Kidney glomerular epithelial cell (primary cell): ENCODE measurements at places on chromosomes 11 and 22.

DNA sequence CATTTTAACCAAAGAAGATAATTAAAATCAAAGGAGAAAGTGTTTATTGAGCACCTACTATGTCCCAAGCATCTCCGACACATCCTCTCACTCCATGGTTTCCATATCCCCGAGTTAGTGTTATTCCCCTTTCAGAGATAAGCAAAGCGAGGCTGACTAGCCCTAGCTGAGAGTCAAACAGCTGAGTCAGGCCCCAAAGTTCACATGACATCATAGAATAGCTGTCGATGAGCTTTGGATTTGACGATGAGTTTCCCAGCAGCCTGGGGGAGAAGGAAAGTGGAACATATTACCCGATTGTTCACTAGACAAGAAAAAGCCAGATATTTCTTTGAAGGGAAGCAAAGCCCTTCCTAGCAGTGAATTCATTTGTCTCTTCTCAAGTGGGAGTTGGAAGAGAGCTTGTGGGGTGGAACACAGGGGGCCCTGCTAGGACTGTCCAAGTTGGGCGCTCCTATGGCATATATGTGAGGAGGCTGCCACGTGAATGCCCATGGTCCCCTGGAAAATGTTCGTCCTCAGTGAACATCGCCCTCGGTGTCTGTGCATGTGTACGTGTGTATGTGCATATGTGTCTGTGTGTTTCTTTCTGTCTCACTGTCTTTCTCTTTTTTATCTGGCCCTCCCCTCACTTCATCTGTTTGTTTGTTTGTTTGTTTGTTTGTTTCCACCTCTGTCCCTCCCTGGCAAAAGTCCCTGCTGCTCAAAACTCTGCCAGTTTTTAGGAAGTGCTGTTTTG, 493 bp upstream of the CYTH4 start:
- no peak for DNase-seq

GRCh38 chr11:45751430-45751829, 53.5 kb upstream of the SLC35C1 start:
- no peak for DNase-seq

DNA sequence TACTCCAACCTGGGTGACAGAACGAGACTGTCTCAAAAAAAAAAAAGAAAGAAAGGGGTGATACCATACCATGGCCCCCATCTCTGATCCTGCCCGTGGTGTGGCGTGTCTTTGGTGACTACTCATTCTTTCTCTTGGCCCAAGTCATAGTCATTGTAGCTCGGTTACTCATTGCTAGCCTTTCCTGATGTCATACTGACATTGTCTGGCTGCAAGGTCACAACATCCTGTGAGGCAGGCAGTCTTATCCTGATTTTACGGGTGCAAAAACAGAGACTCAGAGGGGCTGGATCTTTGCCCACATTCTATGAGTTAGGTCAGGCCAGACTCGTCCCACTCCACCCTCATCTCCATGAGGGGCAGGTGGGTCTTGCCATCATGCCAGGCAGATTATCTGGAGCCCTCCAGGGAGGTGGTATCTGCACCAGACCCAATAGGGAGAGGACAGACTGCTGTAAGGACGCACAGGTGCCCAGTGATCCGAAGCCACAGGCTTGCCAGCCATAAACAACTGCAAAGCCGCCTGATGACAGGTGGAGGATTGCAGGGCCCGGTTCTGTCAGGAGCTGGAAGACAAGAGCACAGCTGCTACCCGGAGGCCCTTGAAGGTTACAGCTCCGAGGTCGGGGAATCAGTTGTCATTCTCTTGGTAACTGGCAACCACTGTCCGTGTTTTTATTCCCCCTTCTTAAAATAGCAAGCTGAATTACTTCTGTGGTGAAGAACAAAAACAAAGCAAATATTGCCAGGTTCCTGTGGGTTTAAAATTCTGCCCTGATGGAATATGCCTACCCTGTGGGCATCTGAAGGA, 13.8 kb downstream of the TOM1 start:
- peak; percentile 91 for DNase-seq

DNA sequence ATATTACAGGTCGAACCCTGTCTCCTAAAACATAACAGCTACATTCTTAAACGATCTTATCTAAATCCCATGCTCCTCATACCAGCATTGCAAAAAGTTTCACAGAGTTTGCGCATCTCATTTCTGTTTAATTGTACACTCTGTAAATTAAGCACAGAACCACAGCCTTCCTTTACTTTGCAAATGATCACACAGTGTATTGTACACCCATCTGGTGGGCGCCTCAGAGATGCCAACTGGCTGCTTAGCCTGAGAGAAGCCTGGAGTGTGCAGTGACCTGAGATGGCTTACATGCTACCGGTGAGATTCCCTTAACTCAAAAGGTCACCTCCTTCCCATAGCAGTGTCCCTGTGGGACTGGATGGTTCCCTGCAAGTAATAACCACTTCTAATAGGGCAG, 1077.3 kb downstream of the OPCML start:
- DNase-seq, result no peak

DNA sequence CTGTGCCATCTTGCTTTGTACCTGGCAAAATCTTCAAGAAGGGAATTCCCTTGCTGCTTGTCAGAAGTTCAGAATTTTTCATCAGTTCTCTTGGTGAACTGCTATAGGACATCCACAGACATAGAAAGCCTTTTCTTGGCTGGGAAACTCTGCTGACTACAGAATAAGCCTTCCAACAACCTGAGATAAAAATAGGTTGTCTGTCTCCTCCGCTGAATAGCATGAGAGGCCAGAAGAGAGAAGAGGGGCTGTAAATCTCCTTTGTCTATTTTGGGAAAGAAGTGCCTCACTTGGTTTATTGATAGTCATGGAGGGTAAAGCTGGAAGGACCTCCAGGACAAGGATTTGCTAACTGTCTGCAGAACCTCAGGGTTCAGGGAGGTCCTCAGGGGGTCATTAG, 48.2 kb downstream of the C11orf91 start:
- no peak for DNase-seq

- DNase-seq, result no peak
Observed at GRCh38 chr11:85875505-85875904, 20.3 kb downstream of the CCDC83 start.

- DNase-seq, result peak; percentile 81
Observed at GRCh38 chr11:64868904-64869570, 9.4 kb downstream of the EHD1 start.

DNA sequence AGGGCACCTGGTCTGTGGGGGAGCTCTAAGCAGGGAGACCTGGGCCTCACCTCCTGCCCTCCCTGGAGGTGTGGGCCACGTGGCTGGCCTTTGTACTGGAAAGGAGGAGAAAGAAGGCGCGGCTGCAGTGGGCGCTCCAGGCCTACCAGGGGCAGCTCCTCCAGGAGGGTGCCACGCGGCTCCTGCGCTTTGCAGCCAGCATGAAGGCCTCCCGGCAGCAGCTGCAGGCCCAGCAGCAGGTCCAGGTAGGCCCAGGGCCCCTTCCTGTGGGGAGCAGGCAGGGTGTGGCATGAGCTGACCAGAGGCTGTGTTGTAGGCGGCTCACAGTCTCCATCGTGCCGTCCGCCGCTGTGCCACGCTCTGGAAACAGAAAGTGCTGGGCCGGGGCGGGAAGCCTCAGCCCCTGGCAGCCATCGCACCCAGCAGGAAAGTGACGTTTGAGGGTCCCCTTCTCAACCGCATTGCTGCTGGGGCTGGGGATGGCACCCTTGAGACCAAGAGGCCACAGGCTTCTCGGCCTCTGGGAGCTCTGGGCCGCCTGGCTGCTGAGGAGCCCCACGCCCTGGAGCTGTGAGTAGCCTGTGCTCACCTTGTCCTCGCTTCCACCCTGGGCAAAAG, 48.6 kb downstream of the PISD start:
- no peak for DNase-seq

DNA sequence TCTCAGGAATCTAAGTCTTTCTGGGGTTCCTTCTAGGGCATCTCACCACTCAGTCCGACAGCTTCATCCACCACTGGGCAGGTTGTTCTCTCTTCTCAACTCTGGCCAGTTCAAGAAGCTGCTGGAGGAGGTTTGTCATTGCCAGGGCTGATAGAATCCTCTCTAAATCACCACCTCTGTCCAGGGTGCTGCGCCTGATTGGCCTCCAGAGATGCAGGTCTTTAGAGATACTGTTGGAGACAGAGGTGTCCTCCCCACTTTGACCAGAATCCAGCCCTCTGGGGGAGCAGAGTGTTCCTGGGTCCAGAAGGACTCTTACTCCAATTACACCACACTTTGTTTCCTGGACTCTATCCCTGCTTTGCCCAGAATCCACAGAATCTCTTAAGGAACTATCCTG, 90.2 kb downstream of the NELL1 start:
- no peak for DNase-seq

GRCh38 chr22:48665311-48665995, 1162.2 kb downstream of the BRD1 start:
- no peak for DNase-seq

DNA sequence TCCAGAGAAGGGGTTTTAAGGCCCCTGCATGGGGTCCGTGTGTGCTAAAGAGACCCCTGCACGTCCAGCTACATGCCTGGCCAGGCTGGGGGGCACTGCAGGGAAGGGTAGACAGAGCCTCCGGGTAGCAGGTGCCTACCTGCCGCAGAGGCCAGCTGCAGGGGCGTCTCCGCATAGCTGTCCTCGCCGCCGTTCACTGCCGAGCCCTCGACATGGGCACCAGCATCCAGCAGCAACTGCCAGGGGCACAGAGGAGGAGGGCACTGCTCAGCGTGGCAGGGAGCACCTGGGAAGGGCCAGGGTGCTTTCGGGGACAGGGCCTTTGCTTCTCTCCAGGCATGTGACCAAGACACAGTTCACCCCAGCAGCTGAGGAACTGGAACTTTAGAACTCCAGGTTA, 59.7 kb downstream of the NAT10 start:
- DNase-seq, result no peak

GRCh38 chr22:44192816-44193534, 12.2 kb downstream of the PARVG start:
- DNase-seq, result no peak

GRCh38 chr11:77695417-77695816, 57.8 kb upstream of the CLNS1A start:
- no peak for DNase-seq

- no peak for DNase-seq
Observed at GRCh38 chr11:111939836-111940604, 2.9 kb downstream of the DIXDC1 start.

DNA sequence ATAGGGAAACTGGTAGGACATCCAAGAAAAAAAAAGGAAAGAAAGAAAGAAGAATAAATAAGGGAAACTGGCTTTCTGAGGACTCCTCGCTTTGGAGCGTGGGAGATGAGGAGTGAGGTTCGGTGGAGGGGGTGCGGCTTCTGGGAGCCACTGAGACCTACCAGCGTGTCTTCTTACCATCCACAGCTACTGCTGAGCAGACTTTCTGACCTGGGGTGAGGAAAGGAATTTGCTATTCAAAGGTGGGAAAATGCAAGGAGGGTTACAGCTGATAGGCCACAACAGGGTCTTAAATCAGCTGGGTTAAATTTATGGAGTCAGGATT, 488 bp upstream of the SELENOM start:
- no peak for DNase-seq

DNA sequence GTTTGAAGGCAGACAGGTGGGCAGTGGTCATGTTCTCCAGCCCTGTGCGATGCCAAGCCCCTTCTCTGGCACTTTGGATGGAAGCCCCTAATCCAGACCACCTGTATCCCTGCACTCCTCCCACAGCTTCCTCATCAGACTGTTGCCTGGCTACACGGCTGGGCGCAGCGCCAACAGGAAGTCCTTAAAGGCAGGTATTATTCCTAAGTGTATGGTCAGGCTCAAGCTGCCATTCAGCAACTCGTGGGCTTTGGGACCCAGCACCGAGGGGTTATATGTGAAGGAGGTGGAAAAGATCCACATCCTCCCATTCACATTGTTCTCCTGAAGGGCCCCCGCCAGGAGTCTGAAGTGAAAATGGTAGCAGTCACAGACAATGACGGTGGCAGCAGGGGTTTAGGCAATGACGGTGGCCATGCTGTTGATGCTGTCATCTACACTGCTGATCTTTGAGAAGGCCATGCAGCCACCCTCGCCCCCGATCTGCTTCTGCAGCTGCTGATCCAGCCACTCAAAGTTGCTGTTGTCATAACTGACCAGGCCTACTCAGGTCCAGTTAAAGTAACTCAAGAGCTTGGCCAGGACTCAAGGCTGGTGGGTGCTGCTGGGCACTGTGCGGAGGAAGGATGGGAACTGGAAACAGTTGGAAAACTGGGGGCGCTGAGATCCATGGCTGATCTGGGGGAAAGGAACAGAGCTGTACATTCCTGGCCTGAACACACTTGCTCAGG, 27.7 kb downstream of the OR6Q1 start:
- DNase-seq, result no peak

DNA sequence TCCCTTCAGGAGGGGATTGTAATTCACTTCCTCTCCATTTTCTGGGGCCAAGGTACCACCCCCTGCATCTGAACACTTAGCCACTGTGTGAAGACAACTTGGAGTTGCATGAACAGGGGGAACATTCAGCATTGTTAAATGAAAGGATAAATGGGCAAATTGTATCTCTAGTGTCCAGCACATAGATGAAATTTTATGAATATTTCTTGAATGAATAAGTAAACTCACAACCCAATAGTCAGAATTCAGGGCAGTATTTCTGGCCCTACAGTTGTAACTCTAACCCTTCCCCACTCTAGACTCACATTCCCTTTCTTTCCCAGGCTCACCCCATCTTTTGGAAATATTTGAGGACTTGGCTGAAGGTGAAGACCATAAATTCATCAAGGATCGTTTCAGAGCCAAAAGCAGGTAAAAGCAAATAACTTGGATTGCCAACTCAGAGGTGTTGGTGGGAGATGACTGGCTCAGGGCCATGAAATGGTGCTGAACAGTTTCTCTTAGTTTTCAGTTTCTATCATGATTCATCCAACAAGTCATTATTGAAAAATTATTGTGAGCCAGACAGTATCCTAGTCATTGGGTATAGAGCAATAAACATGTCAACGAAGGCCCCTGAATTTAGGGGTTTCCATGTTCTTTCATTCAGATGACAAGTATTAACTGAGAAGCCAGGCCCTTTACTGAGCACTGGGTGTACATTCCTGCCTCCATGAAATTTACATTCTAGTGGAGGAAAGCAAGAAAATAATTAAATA, 33.3 kb upstream of the ZC3H12C start:
- DNase-seq, result no peak

DNA sequence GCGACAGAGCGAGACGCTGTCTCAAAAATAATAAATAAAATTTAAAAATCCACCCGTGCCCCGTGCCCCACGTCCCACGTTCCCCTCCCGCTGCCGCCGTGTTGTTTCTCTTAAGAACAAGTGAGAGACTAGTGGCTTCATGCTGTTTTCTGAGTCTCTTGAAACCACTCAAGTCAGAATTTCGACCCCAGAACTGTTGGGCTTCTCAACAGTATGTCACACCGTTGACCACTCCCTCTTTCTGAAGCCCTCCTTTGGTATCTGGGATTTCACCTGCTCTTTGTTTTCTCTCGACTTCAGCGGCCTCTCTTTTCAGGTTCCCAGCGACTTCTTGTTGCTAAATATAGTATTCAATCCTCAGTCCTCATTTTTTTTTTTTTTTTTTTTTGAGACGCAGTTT, 974 bp downstream of the PPIL2 start:
- DNase-seq, result no peak

DNA sequence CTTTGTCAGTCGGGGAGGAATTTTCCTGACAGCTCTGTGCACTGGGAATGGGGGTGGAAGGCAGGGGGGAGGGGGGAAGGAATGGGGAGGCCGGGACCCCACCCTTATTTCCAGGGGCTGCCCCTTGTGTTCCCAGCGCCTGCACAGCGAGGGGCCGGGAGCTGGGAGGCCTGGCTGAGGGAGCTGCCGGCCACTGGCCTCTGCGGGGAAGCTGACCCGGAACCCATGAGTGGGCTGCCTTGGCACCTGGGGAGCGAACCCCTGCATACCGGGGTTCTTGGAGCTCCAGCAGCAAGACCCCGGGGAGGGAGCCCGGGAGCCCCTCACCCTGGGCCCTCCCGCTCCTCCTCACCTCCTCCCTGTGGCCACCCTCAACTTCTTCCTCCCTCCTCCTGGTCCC, 3.5 kb downstream of the H19 start:
- no peak for DNase-seq

- no peak for DNase-seq
Observed at GRCh38 chr11:69711822-69712801, 8.3 kb upstream of the FGF19 start.
